ENCODE measurements at places on chromosomes 16 and 17.

GRCh38 chr16:25888868-25889267, 197.1 kb downstream of the HS3ST4 start:
- H3K4me3 ChIP-seq: no peak overlapping the region
- no peak for DNase-seq
- no peaks in the 10 kb centered on the region for H3K4me1 ChIP-seq
- no peak overlapping the region for H3K27ac ChIP-seq
- H3K27me3 ChIP-seq: no peaks in the 10 kb centered on the region

- no peaks in the 10 kb centered on the region for H3K27me3 ChIP-seq
- DNase-seq: no peak
- no peaks in the 10 kb centered on the region for H3K4me1 ChIP-seq
- no peaks in the 10 kb centered on the region for H3K36me3 ChIP-seq
- no peak overlapping the region for H3K4me3 ChIP-seq
Observed at GRCh38 chr16:82945420-82946101, 318.8 kb downstream of the CDH13 start.

DNA sequence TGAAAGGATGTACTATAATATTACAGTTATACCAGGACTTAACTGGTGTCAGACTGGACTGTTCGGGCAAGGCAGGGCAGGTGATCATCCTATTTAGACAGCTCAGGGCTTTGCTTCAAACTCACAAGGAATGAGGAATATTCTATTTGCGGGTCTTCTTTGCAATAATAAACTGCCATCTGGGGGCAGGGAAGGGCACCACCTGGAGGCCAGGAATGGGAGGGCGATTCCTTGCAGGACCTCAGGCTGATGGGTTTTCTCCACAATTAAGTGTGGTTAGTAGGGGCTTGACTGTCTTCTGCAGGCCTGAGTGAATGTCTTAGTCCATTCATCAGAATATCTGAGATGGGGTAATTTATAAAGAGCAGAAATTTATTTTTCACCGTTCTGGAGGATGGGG, 424.1 kb downstream of the CA10 start:
- H3K27ac ChIP-seq: no peak overlapping the region
- H3K27me3 ChIP-seq: peaks cover 3% of the 10 kb centered on the region
- DNase-seq: no peak
- no peak overlapping the region for H3K4me3 ChIP-seq
- no peaks in the 10 kb centered on the region for H3K36me3 ChIP-seq

GRCh38 chr17:41835800-41836549, at the start of gene NT5C3B:
NT5C3B (minus strand) TSS chr17:41836232; CDS start chr17:41836193, 39 bp downstream.
- peak; percentile 65 for DNase-seq
- H3K36me3 ChIP-seq: peaks cover 13% of the 10 kb centered on the region
- no peaks in the 10 kb centered on the region for H3K27me3 ChIP-seq
- H3K4me1 ChIP-seq: peaks cover 13% of the 10 kb centered on the region
- peak within 1 kb of the TSS; percentile 87 for H3K4me3 ChIP-seq

DNA sequence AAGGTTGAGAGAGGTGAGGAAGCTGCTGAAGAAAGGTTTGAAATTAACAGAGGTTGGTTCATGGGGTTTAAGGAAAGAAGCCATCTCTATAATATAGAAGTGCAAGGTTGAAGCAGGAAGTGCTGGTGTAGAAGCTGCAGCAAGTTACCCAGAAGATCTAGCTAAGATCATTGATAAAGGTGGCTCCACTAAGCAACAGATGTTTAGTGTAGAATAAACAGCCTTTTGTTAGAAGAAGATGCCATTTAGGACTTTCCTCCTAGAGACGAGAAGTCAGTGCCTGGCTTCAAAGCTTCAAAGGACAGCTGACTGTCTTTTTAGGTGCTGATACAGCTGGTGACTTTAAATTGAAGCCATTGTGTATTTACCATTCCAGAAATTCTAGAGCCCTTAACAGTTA, 29.3 kb downstream of the GOSR1 start:
- no peaks in the 10 kb centered on the region for H3K27me3 ChIP-seq
- H3K36me3 ChIP-seq: peaks cover 63% of the 10 kb centered on the region
- H3K4me3 ChIP-seq: no peak overlapping the region
- DNase-seq: no peak

DNA sequence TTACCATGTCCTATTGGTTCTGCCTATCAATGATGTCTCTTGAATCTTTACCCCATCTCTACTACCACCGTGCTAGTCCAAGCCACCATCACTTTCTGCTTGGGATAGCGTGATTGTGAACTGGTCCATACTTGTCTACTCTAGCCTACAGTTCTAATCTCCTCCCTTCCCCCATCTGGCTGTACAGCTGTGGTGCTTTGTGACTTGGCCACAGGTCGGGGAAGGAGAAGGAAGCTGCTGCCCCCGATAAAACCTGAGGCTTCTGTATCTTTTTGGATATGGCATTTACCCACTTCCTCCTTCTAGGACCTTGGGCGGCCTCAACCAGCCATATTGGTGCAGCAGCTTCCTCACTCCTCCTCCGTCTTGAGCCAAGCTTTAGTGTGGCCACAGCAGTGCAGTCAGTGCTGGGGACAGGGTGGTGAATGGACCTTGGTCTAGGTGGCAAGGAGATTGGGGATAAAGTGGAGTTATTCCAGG, 314 bp upstream of the ITGA2B start:
- no peak overlapping the region for H3K4me3 ChIP-seq
- peaks cover 21% of the 10 kb centered on the region for H3K4me1 ChIP-seq
- no peaks in the 10 kb centered on the region for H3K36me3 ChIP-seq
- H3K27ac ChIP-seq: no peak overlapping the region
- H3K27me3 ChIP-seq: peaks cover 17% of the 10 kb centered on the region

DNA sequence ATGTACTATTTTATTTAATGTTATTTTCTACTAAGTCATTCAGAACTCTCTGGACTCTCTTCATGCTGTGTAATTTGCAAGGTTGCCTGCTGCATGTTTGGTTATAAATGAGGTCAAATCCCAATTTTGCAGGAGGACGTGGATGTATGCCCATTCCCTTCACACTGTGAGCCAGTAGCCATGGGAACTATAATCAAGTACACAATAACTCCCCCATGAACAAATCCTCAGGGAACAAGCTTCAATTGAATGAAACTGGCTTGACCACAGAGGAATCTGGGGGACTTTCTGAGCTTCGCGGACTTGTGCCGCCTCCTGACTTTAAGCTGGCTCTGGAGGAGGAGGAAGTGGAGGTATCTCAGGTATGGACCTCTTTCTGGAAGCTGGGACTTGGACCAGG, 14.6 kb upstream of the KCTD13 start:
- H3K27me3 ChIP-seq: peaks cover 12% of the 10 kb centered on the region
- no peak for DNase-seq
- no peak overlapping the region for H3K4me3 ChIP-seq
- no peak overlapping the region for H3K27ac ChIP-seq
- no peaks in the 10 kb centered on the region for H3K36me3 ChIP-seq
- no peaks in the 10 kb centered on the region for H3K4me1 ChIP-seq

GRCh38 chr16:72932050-72932449, 115.9 kb downstream of the ZFHX3 start:
- no peak for DNase-seq
- H3K4me3 ChIP-seq: no peak overlapping the region
- peaks cover 11% of the 10 kb centered on the region for H3K4me1 ChIP-seq

DNA sequence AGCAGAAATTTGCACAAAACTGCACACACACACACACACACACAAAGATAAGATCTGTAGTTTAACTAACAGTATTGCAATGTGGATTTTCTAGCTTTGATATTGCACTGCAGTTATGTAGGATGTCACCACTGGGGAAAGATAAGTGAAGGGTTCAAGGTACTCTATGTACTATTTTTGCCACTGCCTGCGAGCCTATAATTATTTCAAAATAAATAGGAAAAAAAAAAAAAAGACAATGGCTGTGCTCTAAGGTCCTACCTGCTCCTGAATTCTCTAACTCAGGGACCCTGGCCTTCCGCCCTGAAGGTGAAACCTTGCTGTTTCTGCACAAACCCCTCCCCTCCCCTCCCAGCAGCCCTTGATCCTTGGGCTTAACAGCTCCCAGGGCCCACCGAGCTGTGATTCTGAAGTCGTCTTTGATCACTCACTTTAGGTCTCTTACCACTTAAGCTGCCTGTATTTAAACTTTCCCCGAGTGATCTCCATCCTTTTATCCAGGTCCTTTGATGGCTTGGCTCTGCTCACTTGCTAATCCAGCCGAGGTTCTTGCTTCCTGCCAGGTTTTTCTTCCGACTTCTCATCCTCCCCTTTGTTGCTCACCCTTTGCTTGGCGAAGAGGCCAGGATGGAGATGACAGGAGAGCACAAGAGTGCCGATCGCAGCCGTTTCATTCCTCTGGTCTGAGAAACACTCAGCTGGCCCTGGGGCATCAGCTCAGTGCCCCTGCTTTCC, 37.7 kb downstream of the TMEM114 start:
- H3K27me3 ChIP-seq: peaks cover 45% of the 10 kb centered on the region
- no peak overlapping the region for H3K27ac ChIP-seq
- H3K36me3 ChIP-seq: no peaks in the 10 kb centered on the region
- DNase-seq: no peak
- H3K4me1 ChIP-seq: no peaks in the 10 kb centered on the region

GRCh38 chr17:47844814-47845715, 4.0 kb upstream of the SCRN2 start:
- no peak overlapping the region for H3K27ac ChIP-seq
- H3K4me3 ChIP-seq: no peak overlapping the region
- peaks cover 3% of the 10 kb centered on the region for H3K36me3 ChIP-seq

DNA sequence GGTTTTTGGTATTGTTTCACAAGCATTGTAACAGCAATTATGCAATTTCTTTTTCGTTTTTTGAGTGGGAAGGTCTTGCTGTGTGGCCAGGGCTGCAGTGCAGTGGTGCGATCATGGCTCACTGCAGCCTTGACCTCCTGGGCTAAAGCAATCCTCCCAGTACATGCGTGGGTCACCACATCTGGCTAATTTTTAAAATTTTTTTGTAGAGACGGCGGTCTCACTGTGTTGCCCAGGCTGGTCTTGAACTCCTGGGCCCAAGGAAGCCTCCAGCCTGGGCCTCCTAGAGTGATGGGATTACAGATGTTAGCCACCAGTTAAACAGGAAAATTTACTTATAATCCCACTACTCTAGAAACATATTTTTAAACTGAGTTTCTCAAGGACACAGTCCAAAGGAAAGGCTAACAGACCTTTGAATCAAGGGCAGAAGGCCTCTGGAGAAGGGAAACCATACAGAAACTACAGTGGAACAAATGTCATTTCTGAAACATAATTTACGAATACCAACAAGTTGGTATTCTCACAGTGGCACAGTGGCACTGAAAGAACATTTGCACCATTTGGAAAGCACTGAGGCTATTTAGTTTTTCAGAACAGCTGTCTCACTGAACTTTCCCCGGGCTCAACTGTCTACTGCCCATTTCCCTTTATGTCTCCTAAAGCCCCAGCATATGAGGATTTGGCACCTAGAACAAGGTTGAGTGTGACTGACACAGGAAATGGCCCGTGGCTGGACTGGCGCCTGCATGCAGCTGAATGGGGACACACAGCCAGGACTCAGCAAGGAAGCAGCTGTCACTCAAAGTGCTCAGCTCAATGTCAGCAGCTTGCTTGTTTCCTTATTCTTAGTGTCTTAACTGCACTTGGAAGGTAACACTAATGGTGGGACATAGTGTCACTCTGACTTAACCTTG, 2.8 kb upstream of the PRKAR1A start:
- H3K4me1 ChIP-seq: peaks cover 21% of the 10 kb centered on the region
- no peak for DNase-seq
- no peaks in the 10 kb centered on the region for H3K27me3 ChIP-seq
- no peak overlapping the region for H3K4me3 ChIP-seq
